CD4-positive, alpha-beta T cell treated with Interleukin-2 at 100 ng/mL for 4 hours (primary cell): ENCODE measurements at places on chromosomes 2 and 18.

DNA sequence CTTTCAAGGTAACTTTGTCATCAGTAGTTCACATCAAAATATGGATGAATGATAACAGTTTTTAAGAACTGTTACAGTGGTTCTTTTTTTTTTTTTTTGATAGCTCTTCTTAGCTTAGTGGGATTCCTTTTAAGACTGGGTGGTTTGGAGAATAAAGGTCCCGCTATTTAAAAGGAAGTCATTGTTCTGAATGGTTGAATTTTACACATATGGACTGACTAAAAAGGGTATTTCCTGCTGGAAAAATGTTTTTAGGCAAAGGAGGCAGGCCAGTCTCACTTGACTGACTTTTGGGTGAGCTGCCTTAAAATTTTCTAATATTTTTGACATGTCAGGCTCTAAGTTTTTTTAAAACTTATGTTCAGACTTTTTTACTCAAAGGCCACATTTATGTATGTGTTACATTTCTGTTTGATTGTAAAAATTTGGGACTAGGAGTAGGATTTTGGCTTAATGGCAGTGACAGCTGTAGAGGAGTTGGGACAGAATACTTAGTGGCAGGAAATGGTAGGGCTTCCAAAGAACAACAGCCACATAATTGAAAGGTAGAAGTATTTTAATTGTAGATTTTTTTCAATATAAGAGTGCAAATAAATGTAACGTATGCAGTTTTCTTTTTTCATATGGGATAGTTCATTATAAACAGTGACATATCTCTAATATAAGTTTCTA, 13.7 kb downstream of the VAPA start:
- no peak for DNase-seq

- no peak for DNase-seq
These were observed 1113.9 kb upstream of the ACVR2A start for GRCh38 chr2:146730882-146731281.

DNA sequence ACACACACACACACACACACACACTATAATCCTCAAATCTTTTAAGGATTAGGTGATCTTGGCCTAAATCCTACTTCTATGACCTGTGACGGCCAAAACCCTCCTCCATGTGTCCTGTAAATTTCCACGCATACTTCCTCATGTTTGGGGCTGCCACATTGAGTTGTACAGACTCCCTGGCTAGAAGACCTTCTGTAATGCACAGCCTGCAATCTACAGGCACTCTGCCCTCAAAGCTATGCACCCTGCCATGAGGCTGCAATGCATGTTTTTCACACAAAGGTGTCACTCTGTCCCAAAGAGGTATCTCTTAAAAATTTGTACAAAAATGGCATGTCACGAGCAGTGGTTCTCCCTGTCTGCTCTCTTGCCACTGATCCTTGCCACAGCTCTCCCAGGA, 26.4 kb upstream of the B4GALT6 start:
- no peak for DNase-seq

GRCh38 chr2:26846334-26847306, 1.3 kb upstream of the DPYSL5 start:
- DNase-seq: peak; percentile 56

- DNase-seq: no peak
These were observed 15.3 kb downstream of the CNOT11 start for GRCh38 chr2:101267671-101268656.
